ENCODE measurements at places on chromosomes 1 and 21.

GRCh38 chr1:198903621-198904020 is 264.8 kb downstream of the PTPRC start:
- DNase-seq: no peak

DNA sequence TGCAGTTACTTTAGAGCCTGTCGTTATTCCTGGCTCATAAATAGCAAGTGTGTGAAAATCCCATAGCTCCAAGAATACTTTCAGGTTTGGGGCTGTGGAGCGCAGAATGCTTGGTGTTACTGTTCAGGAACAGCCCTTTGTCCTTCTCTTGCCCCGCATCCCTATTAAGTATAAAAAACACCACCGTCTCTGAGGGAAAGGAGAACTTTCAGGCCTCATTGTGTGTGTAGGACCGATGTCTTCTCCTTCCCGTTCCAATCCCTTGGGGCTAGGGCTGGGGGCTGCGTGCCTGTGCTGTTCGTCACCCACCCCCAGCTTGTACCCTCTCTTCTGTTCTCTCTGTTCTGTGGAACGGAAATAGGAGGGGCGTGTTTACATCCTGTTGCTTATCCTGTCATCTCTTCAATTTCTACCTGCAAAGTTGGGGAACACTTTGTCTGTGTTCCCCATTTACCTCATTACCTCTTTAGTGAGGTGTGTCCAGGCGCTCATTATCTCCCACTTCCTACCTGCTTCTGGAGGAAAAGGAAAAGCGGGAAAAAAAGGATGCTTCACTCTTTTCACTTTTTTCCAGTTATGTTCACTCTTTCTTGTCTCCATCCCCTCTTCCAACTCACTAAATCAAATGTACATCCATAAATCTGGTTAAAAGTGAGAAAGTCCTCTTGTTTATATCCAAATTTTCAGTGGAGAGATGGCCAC is 788 bp upstream of the TXNIP start:
- DNase-seq: no peak

- DNase-seq: no peak
Measured at GRCh38 chr1:99738858-99739465, 27.5 kb downstream of the FRRS1 start.

- DNase-seq: no peak
Measured at GRCh38 chr1:203424861-203425662, 50.5 kb upstream of the PRELP start.

GRCh38 chr1:44842486-44842861 is 579 bp downstream of the PTCH2 start:
- no peak for DNase-seq

GRCh38 chr21:38807441-38807871 is 1.7 kb downstream of the ETS2 start:
- DNase-seq: no peak

DNA sequence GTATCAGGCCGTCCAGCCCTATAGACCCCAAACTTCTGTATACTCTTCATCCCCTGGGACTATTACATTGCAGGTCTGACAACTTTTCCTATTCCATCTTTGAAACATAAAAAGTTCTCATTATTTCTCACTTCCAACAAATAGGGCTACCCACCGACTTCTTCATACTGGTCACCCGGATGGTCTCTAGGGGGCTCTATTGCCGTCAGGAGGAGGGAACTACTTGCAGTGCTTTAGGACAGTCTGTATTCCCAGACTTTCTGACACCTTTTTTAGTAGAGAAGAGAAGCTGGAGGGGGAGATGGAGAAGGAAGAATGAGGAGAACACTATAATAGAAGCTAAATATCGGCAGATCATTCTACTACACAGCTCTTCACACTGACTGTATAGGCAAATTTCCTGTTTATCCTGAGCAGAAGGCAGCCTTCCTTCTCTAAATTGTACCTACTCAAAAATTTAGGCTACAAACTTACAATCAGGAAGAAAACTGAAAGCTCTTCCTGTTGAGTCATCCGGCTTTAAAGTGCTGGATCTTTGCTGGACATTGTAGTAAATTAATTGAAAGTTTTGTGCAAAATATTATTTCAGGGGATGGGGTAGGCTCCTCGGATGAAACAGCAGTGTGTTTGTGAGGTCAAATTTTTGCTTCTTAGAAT is 54.6 kb downstream of the CDC7 start:
- DNase-seq: no peak

DNA sequence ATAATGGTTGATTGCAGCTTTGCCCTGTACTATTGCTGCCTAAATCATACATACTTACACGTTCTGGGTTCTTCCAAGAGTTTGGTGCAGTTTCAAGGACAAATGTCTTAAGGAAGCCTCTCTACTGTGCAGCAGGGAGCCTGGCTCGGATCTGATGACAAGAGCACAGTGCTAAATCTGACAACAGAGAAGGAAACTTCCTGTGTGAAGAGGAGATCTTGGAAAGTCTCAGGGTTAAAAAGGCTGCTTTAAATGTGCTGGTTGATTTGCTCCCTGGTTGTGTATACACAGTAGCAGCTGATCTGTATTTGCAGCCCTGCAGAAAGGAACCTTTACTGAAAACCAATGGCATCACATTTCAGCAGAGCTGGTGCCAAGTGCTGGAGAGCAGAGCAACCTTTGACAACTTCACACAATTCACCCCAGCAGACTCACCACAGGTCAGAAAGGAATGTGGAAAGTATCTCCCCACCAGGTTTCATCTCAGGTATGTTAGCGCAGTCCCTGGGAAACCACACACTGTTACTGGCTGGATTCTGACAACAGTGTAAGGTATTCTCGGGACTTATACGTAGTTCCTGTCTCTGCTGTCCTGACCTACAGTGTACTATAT is 355.0 kb upstream of the ESRRG start:
- no peak for DNase-seq
